ENCODE measurements at places on chromosomes 7 and 10. TPM values are rescaled to one million over a fixed set of nuclear protein-coding genes. Genes with fewer than 3 reads are reported as not detected.

ABCB4 gene
- not detected for total RNA-seq

TEX47 gene
- total RNA-seq, result not detected

FZD1 gene
- total RNA-seq, result 1.2 TPM

SNCG gene
- not detected for total RNA-seq

AKR1C4 gene
- not detected for total RNA-seq

HOGA1 gene
- total RNA-seq, result not detected

RAPGEF5 gene
- total RNA-seq, result 0.69 TPM

ZYX gene
- 189 TPM for total RNA-seq

CCDC146 gene
- total RNA-seq, result 10.5 TPM

VIM gene
- total RNA-seq, result 2,904 TPM

MYO1G gene
- 457 TPM for total RNA-seq

GRCh38 chr10:77377034-77377433, 260.6 kb downstream of the KCNMA1 start:
- peaks cover 16% of the 10 kb centered on the region for H3K27me3 ChIP-seq
- no peak for DNase-seq
- H3K27ac ChIP-seq, result no peak overlapping the region
- H3K36me3 ChIP-seq, result no peaks in the 10 kb centered on the region
- H3K4me1 ChIP-seq, result no peaks in the 10 kb centered on the region

DNA sequence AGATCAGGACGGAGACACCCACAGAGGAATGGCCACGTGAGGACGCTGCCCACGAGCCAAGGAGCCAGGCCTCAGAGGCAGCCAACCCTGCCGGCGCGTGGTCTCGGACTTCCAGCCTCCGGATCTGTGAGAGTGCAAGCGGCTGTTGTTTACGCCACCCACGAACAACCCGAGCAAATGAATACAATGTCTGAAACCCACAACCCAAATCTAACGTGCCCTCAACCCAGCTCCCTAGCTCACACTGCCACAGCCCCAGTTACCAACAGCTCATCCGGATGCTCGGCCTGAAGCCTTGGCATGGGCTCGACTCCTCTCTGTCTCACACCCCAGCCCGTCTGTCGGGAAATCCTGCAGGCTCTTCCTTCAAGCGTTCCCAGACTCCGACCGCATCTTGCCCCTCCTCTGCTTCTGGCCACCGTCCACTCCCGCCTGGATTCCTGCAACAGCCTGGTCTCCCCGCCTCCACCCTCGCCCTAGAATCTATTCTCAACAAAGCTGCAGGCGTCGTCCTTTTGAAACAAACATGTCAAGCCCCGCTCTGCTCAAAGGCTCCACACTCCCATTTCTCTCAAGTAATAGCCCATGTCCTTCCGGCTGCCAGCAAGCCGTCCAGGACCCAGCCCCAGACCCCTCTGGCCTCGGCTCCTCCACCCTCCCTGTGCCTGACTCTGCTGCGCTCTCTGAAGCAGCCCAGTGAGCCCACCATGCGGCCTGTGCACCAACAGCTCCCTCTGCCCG, 35.3 kb downstream of the STK32C start:
- H3K4me1 ChIP-seq, result peaks cover 6% of the 10 kb centered on the region
- no peak overlapping the region for H3K27ac ChIP-seq
- peaks cover 3% of the 10 kb centered on the region for H3K36me3 ChIP-seq
- no peaks in the 10 kb centered on the region for H3K27me3 ChIP-seq
- no peak overlapping the region for H3K4me3 ChIP-seq

DNA sequence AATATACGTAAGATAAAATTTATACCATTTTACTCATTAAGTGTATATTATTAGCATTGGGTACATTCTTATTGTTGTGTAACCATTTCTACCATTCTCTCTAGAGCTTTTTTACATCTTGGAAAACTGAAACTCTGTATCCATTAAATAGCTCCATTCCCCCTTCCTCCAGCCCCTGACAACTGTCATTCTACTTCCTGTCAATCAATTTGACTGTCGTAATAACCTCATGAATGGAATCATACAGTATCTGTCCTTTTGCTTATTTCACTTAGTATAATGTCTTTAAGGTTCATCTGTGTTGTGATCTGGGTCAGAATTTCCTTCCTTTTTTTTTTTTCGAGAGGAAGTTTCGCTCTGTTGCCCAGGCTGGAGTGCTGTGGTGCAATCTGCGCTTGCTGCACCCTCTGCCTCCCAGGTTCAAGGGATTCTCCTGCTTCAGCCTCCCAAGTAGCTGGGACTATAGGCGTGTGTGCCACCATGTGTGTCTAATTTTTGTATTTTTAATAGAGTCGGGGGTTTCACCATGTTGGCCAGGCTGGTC, 15.6 kb downstream of the ZRANB1 start:
- no peak overlapping the region for H3K27ac ChIP-seq
- H3K4me1 ChIP-seq, result peaks cover 24% of the 10 kb centered on the region
- no peak for DNase-seq
- no peaks in the 10 kb centered on the region for H3K27me3 ChIP-seq

- peaks cover 3% of the 10 kb centered on the region for H3K4me1 ChIP-seq
- no peak overlapping the region for H3K4me3 ChIP-seq
These were observed 18.7 kb downstream of the KRIT1 start for GRCh38 chr7:92226981-92227380.

DNA sequence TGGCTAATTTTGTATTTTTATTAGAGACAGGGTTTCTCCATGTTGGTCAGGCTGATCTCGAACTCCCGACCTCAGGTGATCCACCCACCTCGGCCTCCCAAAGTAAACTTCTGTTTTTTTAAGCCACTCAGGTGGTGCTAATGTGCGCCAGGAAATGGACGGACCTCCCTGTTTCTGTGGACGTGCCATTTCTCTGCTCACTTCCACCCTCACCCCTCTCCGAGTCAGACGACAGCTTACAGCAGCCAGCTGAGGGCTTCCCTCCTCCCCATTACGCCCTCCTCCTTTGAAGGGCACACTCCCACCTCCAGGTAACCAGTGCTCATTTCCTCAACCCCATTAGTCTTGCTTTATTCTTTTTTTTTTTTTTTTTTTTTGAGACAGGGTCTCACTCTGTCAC, 41.7 kb upstream of the EZH2 start:
- DNase-seq, result no peak
- no peaks in the 10 kb centered on the region for H3K27me3 ChIP-seq
- peaks cover 44% of the 10 kb centered on the region for H3K4me1 ChIP-seq
- H3K27ac ChIP-seq, result no peak overlapping the region
- peaks cover 5% of the 10 kb centered on the region for H3K36me3 ChIP-seq
- H3K4me3 ChIP-seq, result no peak overlapping the region

DNA sequence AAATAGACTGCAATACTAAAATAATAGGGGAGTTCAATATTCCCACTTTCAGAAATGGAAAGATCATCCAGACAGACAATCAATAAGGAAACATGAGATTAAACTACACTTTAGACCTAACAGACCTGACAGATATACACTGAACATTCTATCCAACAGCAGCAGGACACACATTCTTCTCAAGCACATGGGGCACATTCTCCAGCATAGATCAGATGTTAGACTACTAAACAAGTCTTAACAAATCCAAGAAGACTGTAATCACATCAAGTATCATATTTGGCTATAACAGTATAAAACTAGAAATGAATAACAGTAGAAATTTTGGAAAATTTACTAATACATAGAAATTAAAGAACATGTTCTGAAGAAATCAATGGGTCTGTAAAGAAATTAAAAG, 458.9 kb upstream of the ANKRD30A start:
- H3K27me3 ChIP-seq, result no peaks in the 10 kb centered on the region
- no peak overlapping the region for H3K27ac ChIP-seq
- no peak overlapping the region for H3K4me3 ChIP-seq
- DNase-seq, result no peak
- no peaks in the 10 kb centered on the region for H3K4me1 ChIP-seq
- H3K36me3 ChIP-seq, result no peaks in the 10 kb centered on the region

- H3K4me1 ChIP-seq, result peaks cover 6% of the 10 kb centered on the region
- peaks cover 64% of the 10 kb centered on the region for H3K27me3 ChIP-seq
- DNase-seq, result no peak
- H3K4me3 ChIP-seq, result no peak overlapping the region
- no peaks in the 10 kb centered on the region for H3K36me3 ChIP-seq
These were observed 13.1 kb upstream of the NKX2-3 start for GRCh38 chr10:99519690-99520039.

DNA sequence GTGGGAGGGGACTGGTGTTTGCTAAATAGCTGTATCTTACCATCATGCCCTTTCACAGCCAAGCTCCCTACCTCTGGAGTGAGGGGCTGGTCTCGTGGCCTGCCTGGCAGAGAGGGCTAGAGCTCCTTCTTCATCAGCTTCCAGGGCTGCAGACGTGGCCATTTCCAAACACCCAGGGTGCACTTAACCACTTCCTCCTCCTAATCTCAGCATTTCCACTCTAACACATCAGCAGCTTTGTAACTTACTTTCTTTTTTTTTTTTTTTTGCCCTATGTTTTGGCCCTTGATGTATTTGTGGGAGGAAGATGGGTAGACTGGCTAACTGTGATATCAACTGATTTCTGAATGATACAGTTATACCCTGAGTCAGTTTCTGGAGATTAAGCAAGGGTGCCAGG, 27.4 kb downstream of the LRRC4 start:
- no peaks in the 10 kb centered on the region for H3K27me3 ChIP-seq
- H3K36me3 ChIP-seq, result peaks cover 9% of the 10 kb centered on the region
- no peak overlapping the region for H3K27ac ChIP-seq
- peaks cover 17% of the 10 kb centered on the region for H3K4me1 ChIP-seq

- H3K27ac ChIP-seq, result peak overlapping the region; percentile 94
- peaks cover 63% of the 10 kb centered on the region for H3K4me1 ChIP-seq
- DNase-seq, result peak; percentile 90
These were observed 5.1 kb downstream of the LDB1 start for GRCh38 chr10:102114861-102115618.

DNA sequence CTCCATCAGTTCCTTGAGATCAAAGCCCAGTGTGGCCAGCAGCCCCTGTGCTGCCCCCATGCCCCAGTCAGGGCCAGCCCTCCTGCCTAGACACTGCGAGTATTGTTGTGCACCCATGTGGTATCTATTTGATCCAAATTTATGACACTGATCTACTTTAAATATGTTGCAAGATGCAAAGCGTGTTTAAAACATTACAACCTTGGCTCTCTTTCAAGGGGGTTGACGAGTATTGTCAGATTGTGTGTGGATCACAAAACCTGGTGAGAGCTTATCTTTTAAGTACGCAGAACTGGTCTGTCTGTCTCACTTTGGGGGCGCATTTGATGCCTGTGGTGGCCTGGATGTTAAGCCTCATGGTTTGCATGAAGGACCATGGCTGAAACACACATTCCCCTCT, 108.9 kb downstream of the COL13A1 start:
- H3K36me3 ChIP-seq, result no peaks in the 10 kb centered on the region
- H3K4me1 ChIP-seq, result no peaks in the 10 kb centered on the region
- peaks cover 2% of the 10 kb centered on the region for H3K27me3 ChIP-seq
- H3K27ac ChIP-seq, result no peak overlapping the region
- DNase-seq, result no peak
- H3K4me3 ChIP-seq, result no peak overlapping the region

DNA sequence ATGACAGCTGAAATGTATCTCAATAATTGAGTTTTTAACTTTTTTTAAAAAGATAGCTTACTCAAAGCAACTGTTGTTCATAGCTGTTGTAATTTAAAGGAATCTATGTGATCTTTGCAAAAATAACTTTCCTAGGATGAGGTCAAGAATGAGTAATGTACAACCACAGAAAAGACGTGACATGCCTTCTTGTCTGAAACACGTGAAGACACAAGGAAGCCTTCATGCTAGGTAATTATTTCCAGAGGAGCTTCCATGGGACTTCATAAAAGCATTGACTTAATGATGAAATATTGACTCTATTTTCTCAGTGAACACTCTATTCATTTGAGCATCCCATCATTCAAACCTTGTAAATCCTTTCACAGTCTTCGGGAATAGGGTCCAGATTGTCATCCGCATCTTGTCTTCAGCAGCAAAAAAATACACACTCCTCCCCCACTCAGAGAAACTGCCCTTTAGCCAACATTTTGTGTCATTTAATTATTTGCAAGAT, 528.0 kb downstream of the NRG3 start:
- no peaks in the 10 kb centered on the region for H3K27me3 ChIP-seq
- H3K4me1 ChIP-seq, result no peaks in the 10 kb centered on the region
- no peaks in the 10 kb centered on the region for H3K36me3 ChIP-seq
- no peak overlapping the region for H3K27ac ChIP-seq
- no peak overlapping the region for H3K4me3 ChIP-seq

DNA sequence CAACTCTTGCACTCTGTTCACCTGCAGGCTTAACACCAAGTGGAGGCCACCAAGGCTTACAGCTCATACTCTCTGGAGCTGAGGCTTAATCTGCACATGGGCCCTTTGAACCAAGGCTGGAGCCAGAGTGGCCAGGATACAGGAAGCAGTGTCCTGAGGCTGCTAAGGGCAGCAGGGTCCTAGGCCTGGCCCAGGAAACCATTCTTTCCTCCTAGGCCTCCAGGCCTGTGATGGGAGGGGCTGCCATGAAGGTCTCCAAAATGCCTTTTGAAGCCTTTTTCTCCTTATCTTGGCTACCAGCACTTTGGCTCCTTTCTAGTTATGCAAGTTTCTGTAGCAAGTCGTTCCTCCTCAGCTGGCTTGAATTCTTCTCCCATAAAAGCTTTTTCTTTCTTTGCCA, 68.0 kb upstream of the GNAI1 start:
- no peaks in the 10 kb centered on the region for H3K27me3 ChIP-seq
- no peak for DNase-seq
- no peak overlapping the region for H3K4me3 ChIP-seq
- H3K36me3 ChIP-seq, result no peaks in the 10 kb centered on the region
- H3K4me1 ChIP-seq, result no peaks in the 10 kb centered on the region

DNA sequence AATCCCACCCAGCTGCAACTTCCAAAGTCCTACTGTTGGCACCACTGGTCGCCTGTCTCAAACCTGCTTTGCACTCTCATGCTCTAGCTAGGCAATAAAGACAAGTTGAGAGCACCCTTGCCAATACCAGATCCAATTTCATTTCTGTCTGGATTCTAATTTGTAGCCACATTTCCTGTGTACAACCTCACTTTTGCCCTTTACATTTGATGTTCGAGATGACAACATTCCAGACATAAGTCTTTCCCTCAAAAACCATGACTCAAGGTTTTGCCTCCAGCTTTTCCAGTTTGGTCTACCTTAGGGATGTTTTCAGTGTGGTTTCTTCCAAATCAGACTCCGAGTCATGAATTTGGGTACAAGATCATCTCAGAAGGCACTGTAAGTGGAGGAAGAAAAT, 309.0 kb downstream of the GPAM start:
- DNase-seq, result no peak
- H3K27me3 ChIP-seq, result no peaks in the 10 kb centered on the region
- H3K4me3 ChIP-seq, result no peak overlapping the region
- H3K4me1 ChIP-seq, result no peaks in the 10 kb centered on the region
- no peak overlapping the region for H3K27ac ChIP-seq

GRCh38 chr10:78626471-78626870, 442.3 kb upstream of the ZMIZ1 start:
- H3K4me1 ChIP-seq, result no peaks in the 10 kb centered on the region
- H3K27me3 ChIP-seq, result peaks cover 8% of the 10 kb centered on the region
- H3K36me3 ChIP-seq, result no peaks in the 10 kb centered on the region
- DNase-seq, result no peak

- no peak overlapping the region for H3K27ac ChIP-seq
- no peaks in the 10 kb centered on the region for H3K4me1 ChIP-seq
- H3K4me3 ChIP-seq, result no peak overlapping the region
- no peaks in the 10 kb centered on the region for H3K27me3 ChIP-seq
These were observed 119.1 kb upstream of the PHYHIPL start for GRCh38 chr10:59057345-59057744.

Measured in activated CD4-positive, alpha-beta T cell treated with anti-CD3 and anti-CD28 coated beads, Interleukin-2, amount 10 ng/mL, durations not matched to agents 7 days and 5 days (primary cell).